ENCODE measurements at places on chromosomes 11 and 22.

GRCh38 chr22:19714312-19715187, at the start of gene SEPTIN5:
Gene SEPTIN5 (plus strand): TSS chr22:19714503. CDS start chr22:19714589, 86 bp downstream.
- DNase-seq = no peak

DNA sequence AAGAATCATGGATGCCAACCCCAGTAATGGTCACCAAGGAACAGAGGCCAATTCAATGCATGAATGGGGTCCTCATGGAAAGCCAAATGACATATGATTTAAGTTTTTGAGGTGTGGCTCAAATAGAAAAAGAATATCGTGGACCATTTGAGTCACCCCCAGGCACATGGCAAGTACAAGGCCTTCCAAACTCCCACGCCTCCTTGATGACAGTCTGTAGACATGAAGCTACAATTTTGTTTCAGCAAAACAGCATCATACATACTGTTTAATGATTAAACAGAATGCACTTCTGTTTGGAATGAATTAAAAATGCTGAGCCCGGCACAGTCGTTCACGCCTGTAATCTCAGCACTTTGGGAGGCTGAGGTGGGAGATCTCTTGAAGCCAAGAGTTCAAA, 7.4 kb downstream of the FADD start:
- DNase-seq = no peak

DNA sequence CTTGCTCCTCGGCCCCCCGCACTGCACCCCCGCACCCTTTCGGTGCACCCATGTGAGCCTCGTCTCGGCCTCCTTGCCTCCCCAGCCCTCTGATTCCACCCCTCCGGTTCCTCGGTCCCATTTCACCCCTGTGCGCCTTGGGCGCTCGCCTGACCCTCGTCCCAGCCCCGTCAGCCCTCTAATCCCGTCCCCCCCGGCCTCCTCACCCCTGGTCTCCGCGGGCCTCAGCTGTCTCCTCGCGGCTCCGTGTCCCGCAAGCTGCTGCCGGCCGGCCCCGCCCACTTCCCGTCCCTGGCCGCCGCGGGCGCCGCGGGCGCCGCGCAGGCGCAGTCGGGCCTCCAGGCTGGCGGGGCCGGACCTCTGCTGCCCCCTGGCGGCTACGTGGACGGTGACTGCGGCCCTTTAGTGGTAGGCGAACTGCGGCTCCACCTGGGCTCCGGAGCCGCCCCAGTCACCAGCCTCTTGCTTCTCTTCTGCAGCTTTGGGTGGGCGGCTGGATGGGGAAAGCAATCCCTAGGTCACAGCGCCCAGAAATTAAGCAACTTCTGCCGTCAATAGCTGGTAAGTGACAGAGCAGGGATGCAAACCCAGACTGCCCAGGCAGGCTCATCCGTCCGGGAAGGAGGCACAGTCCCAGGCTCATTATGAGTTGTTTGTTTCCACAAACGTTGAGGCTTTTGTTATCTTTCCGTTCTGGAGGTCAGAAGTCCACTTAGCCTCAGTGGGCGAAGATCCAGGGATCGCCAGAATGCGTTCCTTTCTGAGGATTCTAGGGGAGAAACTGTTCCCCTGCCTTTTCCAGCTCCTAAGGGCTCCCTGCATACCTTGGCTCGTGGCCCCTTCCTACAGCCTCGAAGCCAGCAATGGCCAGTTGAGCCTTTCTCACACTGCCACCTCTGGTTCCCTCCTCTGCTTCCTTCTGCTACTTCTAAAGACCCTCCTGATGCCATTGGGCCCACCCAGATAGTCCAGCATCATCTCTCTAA, at the start of gene PPM1F:
TSS of gene PPM1F (minus strand) at position 263 of the 986 bp plus-strand sequence. CDS start 6,800 bp downstream, outside the sequence.
- no peak for DNase-seq

DNA sequence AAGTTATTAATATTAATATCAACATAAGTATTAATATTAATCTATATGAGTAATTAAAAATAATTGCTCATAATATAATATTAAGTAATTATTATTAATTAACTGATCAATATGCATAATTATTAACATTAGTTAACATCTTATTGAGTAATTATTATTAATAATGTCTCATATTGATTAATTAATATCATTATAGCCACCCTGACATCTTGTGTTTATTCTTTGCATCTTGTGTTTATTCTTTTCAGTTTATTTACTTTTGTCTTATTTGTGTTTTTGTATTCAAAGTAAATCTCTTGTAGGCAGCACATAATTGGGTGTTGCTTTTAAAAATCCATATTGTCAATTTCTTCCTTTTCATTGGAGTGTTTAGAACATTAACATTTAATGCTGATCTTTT, 56.6 kb downstream of the MYEOV start:
- DNase-seq = no peak

DNA sequence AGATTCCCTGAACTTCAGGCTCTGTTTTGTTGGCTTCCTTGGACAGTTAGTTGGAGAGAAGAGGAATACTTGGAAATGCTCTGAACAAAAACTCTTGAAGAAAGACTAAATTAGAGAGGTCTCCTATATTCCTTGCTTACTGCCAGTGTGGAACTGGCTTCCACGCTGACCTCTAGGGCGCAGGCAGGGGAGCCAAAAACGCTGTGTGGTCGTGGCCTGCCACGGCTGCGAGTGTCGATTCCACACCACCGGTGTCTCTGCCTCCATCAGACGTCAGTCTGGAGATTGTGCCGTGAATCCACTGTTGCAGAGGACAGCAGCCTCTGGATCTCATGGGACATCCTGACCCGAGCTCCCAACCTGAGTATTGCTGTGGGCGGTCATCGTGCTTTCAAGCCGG, 37.5 kb upstream of the RAB1B start:
- no peak for DNase-seq

DNA sequence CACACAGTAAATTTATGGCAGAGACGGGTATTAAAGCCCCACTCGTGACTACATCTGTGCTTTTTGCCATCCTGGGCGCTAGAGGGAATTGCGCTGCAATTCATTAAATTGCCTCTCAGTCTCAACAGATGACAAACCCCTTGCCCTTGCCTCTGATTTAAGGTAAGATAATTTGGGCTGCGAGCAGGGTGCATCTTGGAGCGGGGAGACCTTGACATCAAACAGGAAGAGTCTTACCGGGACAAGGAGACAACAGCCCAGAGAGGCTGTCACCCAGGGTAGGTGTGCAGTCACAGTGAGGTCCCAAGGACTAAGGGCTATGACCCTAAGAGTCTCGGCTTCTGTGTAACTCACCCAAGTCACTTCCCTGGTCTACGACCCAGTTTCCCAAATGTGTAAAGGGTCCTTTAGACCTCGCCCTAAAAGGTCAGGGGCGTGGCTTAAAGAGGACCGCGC, 449 bp upstream of the TOM1 start:
- no peak for DNase-seq

- no peak for DNase-seq
Measured at GRCh38 chr11:16049611-16050010, 306.7 kb downstream of the SOX6 start.

GRCh38 chr11:10502065-10502680, 38.8 kb downstream of the RNF141 start:
- no peak for DNase-seq

DNA sequence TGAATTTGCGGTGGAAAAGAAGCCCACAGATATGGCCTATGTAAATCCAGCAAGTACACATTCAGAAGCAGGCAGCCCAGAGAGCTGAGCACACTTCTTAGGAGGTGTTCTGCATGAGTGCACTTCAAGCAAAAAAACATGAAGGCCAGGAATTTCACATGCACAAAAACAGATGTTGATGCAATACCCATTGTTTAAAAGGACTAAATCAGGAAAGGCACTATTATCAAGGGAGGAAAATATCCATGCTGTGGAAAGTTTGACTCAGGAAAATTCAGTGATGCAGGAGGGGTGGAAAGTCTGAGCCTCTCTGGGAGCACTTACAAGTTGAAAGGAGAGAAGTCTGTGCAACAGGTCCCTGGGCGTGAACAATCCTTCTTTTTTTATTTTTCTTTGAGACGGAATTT, 15.8 kb upstream of the CARS1 start:
- no peak for DNase-seq

DNA sequence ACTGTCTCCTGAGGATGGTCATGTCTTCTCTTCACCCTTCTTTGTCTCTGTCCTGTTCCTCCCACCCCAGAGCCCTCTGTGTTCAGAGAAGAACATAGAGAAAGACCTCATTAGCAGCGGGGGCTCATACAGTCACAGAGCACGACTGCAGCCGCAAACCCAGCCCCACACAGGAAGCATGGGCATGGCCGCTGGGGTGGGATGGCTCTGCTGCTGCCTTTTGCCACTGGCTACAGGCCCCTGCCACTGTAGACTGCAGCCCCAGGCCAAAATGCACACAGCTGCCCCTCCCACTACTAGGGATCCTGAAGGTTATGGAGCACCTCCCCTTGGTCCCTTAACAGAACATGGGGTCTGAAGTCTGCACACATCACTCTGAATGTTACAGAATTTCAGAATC, 34.9 kb upstream of the KLHL35 start:
- no peak for DNase-seq

DNA sequence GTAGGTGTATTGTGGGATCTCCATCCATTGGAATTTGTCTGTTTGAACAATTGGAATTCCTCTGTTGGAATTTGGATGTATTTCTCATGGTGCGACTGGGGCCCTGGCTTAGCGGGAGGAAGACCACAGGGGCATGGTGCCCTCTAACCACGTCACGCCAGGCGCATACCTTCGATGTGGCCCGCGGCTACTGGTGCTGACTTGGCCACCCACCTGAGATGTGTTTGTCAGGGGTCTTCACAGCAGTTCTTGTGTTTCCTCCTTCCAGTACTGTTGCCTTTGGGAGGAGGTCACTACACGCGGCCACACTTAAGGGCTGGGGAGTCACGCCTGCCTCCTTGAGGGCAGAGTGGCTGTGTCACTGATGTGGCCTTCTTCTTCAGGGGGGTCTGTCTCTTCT, 36.6 kb upstream of the GRAMD4 start:
- no peak for DNase-seq

DNA sequence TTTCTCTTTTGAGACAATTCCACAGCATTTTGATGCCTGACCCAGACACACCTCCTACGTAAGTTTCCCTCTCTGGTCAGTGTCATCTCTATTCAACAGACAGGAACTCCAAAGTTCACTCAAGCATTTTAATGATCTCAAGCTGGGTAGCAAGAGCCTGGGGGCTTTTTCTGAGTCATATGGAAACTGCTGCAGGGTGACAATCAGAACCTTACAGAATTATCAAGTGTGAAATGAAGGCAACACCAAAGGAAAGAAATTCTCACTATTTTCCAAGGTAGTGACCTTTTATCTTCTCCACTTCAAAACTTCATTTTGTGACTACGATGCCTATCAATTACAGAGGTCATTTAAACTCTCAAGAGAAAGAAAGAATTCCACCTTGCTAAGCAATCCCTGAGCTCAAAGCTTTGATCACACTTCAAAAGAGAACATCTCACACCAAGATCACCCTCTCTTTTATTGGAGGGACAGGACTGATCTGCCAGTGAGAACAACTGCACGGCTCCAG, 229.0 kb upstream of the ZC3H12C start:
- DNase-seq = no peak

- DNase-seq = no peak
Measured at GRCh38 chr22:27237080-27237741, 564.3 kb downstream of the MN1 start.

DNA sequence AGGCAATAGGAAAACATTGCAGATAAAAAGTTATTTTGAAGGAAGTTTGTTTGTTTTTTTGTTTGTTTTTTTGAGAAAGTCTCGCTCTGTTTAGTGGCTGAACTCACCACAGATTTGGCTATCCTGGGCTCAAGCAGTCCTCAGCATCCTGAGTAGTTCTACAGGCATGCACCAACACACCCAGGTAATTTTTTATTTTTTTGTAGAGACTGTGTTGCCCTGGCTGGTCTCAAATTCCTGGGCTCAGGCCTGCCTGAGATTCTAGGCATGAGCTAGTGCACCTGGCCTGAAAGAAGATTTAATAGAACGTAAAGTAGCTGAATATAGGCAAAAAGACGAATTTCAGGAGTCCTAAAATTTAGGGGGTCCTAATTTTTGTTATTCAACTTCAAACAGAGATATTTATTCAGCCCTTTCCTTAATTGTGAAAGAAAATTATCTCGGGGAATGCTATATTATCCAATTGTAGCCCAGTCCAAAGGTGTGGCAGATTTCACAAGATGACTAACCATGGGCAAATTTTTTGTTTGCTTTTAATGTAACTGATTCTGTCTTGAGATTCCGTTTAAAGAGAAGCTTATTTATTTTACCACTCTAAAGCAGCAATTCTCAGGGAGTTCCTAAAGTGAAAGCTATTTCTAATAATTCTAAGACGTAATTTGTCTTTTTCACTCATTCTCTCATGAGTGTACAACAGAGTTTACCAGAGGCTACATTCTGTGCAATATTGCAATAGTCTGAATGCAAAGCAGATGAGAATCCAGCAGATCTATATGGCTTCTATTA, 940 bp downstream of the IL18 start:
- DNase-seq = no peak

GRCh38 chr11:108302121-108302785, 79.4 kb downstream of the ATM start:
- DNase-seq = no peak

DNA sequence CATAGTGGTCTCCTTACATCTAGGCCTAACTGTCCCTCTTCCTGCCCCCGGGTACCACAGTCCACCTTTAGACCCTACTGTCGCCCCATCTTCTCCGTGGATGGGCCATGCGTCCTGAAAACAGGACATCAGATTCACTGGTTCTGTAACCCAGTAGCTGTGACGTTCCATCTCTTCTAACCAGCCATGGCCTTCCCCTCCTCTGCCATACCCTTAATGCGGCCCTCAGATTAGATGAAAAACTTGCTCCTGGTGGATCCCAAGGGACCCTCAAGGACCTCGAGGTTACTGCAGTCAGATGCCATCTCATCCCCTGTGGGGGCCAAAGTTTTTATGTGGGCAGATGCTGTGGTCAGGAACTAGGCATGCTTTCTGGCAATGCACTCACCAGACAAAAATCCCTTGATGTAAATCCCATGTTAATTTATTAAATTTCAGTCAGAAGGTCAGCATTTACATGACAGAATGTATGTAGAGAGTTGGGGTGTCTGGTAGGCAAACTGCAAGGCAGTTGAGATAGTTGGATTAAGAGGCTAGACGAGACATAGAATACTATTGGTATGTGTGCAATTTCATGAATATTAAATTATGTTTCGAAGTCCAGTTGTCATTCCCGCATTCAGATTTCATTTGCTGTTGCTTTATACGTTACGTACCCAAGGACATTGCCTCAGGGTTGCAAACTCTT, 64.3 kb downstream of the WNT11 start:
- DNase-seq = no peak

GRCh38 chr11:72039031-72039855, 40.5 kb downstream of the IL18BP start:
- no peak for DNase-seq

DNA sequence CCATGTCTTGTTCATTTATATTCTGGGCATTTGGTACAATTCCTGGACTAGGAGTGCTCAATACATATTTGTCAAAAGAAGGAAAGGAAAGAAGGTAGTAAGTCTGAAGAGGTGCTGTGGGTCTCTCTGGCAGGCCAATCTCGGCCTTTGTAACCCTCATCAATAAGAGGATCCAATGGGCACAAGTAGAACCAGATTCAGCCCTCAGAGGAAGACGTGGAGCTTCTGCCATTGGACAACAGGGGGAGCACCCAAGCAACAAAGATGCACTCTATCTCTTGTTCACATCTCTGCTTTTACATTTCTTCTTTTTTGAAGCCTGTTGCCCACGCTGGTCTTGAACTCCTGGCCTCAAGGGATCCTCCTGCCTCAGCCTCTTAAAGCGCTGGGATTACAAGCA, 2.2 kb upstream of the VPS11 start:
- no peak for DNase-seq
